Small intestine (tissue), 16 donors: ENCODE measurements at places on chromosomes 1 and 21. TPM values are rescaled to one million over a fixed set of nuclear protein-coding genes. Genes with fewer than 3 reads are reported as not detected.

- H3K27ac ChIP-seq, result no peak overlapping the region
- DNase-seq, result no peak
- no peaks in the 10 kb centered on the region for H3K36me3 ChIP-seq
- H3K27me3 ChIP-seq, result no peaks in the 10 kb centered on the region
These were observed 18.4 kb downstream of the PRXL2B start for GRCh38 chr1:2604844-2605508.

DNA sequence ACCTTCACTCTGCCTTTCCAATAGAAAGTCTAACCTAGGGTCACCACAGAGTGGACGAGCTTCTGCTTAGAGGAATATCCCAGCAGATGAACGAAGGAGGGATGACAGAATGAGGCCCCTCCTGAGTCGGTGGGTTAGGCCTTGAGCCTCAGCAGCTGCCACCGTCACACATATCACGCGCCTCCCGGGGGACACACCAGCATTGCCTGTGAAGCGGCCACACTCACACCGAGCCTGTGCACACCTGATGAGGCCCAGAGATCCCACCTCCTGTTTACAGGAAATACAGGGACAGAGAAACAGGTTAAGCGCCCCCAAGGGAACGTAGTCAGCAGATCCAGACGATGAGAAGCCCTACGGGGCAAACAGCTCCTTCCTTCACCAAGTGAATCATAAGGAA is 25.1 kb upstream of the LRRC47 start:
- H3K27me3 ChIP-seq, result no peaks in the 10 kb centered on the region
- H3K4me1 ChIP-seq, result no peaks in the 10 kb centered on the region
- no peak overlapping the region for H3K4me3 ChIP-seq
- no peak overlapping the region for H3K27ac ChIP-seq

- no peak overlapping the region for H3K4me3 ChIP-seq
- H3K27ac ChIP-seq, result no peak overlapping the region
- no peaks in the 10 kb centered on the region for H3K4me1 ChIP-seq
- DNase-seq, result no peak
These were observed 176.0 kb downstream of the SEC16B start for GRCh38 chr1:177793900-177794299.

DNA sequence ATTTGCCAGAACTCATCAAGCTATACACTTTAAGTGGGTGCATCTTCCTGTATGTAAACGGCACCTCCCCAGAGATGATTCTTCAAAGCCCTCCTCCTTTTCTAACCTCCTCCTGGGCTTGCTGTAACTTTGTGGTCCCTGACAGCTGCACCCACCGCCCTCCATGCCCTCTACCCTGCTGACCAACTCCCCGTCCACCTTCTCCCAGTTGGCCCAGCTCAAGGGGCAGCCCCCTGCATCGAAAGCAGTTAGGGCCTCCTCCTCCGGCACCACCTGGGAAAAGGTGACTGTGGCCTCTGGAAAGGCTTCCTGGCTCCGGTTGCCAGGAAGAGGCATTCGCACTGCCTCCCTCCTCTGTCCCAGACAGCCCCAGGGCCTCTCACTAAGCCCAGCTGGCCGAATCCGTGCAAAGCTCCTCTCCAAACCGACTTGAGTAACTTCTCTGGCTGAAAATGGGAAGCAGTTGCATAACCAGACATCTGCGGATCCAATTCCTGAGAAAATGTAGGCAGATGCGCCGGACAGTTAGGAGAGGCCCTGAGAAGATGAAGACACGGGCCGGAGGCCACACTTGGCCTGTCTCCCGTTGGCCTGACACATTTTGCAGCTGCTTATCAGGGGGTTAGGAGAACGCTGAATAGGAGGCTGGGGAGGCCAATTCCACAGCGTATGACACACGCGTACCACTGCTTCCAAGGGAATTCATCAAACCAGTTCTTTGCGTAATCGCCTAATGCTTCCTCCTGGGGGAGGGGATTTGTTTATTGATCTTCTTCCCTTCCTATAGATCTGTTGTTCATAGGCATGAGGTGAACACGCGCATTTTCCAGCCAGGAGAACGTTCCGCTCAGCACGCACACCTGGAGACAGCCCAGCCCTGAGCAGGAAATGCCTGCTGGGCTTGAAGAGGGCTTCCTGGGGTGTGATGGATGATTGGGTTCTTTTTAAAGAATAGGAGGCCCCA is 48.7 kb upstream of the COL6A2 start:
- no peaks in the 10 kb centered on the region for H3K36me3 ChIP-seq
- H3K27ac ChIP-seq, result peak overlapping the region; percentile 84
- no peaks in the 10 kb centered on the region for H3K27me3 ChIP-seq
- no peak overlapping the region for H3K4me3 ChIP-seq
- peak; percentile 59 for DNase-seq
- peaks cover 15% of the 10 kb centered on the region for H3K4me1 ChIP-seq

DNA sequence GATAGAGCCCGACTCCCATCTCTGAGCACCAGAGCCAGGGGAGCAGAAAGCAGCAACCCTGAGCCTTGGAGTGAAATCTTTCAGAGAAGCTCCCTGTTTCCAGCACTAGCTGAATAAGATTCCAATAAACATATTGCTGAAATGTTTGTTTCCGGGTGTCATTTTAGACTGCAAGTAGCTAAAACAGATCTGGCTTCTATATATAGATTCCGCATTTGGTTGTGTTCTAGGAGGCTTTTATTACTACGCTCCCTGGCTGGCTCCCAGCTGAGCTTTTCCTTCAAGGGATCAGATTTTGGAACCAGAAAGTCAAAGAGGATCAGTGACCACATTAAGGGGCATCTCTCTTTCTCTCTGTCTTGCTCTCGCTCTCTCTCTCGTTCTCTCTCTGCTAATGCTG is 88.2 kb downstream of the PAPPA2 start:
- H3K27ac ChIP-seq, result no peak overlapping the region
- DNase-seq, result no peak
- no peaks in the 10 kb centered on the region for H3K36me3 ChIP-seq
- no peak overlapping the region for H3K4me3 ChIP-seq
- H3K4me1 ChIP-seq, result no peaks in the 10 kb centered on the region

DNA sequence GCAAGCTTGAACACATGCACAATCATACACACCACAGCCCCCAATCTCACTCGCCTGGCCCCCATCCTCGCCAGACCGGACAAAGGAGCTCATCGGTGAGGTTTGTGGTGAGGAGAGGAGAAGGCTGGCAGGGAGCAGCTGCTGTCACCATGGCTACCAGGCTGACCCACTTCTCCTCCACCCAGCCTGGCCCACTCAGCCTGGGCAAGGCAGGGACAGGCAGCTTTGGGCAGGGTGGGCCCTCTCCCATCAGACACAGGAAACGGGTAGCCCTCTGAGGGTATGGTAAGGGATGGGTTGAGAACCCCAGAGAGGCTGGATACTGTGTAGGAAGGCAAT is 15.9 kb downstream of the RIMS3 start:
- H3K27me3 ChIP-seq, result no peaks in the 10 kb centered on the region
- H3K36me3 ChIP-seq, result no peaks in the 10 kb centered on the region
- no peaks in the 10 kb centered on the region for H3K4me1 ChIP-seq

DNA sequence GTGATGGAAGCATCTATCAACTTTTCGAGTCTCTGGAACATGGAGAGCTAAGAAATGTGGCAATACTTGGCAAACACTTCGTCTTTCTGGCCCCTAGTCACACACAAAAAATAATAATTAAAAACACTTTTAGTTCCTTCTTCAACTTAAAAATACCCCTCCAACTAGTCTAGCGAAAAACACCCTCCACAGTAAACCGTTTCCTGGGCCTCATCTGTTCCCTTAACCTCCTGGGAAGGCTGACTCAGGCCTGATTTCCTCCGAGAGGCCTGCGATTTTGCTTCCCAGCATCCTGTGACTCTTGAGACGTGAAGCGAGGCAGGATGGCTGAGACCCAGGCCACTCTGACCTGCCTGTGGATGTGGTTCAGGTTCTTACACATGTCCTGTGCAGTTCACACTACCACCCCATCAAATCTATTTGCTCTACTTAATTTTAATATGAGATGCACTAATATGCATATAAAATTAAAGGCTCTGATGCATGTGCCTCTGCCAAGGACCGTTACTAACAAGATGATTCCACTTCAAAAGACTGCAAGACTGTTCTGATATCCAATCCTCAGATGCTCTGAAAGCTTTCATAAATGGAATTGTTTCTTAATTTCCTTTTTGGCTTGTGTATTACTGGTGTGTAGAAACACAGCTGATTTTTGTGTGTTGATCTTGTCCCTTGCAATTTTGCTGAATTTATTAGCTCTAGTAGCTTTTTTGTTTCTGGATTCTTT is 3.5 kb downstream of the NAV1 start:
- no peak for DNase-seq
- no peak overlapping the region for H3K4me3 ChIP-seq
- H3K36me3 ChIP-seq, result no peaks in the 10 kb centered on the region
- peak overlapping the region; percentile 36 for H3K27ac ChIP-seq

DNA sequence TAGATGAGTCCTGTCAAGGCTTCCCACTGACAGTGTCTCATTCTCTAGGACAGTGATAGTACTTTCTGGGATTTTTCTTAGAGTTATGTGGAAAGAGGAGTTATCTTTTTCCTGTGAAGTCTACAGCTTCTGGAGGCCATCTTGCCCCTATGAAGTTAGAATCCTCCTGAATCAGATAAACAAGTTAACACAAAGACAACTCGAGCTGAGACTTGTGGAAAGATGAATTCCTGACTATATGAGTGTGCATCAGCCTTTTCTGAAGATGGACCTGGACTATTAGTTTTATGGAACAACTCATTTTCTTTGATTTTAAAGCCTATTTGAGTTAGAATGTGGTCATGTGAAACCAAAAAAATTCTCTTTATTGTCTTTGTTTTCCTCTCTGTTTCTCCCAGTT is 290.9 kb downstream of the LRRIQ3 start:
- H3K27ac ChIP-seq, result no peak overlapping the region
- H3K36me3 ChIP-seq, result no peaks in the 10 kb centered on the region
- H3K27me3 ChIP-seq, result no peaks in the 10 kb centered on the region
- DNase-seq, result no peak

DNA sequence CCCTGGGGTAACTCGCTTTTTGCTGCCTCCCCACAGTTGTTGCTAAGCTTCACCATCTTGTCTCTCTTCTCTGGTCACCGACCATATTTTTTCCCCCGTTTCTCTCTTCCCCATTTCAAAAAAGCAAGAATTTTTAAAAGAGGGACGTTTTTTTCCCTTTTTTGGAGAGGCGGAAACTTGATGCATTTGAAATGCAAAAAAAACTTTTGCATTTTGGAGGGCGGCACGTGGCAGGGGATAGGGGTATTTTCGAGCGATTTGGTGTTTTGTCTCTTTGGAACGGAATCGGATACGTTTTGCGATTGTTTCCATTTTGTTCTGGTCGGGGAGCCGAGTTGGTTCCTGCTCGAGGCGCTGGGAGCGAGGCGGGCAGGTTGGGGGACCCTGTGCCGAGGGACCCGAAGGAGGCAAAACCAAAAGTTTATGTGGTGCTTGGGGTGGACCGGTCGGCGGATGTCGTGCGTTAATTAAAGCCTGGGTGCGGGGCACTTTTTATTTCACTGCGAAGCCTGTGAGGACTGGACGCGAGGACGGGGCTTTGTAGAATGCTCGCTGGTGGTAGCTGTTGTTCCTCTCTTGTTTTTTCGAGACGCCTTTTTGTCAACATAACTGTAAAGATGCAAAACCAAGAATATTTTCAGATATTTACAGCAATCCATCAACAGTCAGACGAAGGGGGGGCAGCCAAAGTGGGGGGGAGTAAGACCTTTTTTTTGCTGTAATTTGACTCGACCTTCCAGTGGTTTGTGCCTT is 884 bp downstream of the H3-3A start:
- H3K27ac ChIP-seq, result peak overlapping the region; percentile 100
- peaks cover 11% of the 10 kb centered on the region for H3K36me3 ChIP-seq

DNA sequence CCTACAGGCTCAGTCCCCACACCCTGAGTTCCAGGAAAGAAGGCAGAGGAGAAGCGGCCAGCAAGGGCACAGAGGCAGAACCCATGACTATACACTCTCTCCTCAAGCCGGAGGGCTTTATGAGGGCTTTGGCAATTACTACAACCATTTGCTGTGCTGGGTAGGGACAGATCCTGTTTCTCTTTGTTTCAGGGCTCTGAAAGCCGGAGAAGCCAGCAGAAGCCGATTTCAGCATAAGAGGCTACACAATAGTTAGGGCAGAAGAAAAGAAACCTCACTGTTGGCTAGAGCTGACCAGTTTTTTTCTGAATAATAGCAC is 13.9 kb downstream of the GPR3 start:
- no peaks in the 10 kb centered on the region for H3K27me3 ChIP-seq
- DNase-seq, result no peak
- peaks cover 22% of the 10 kb centered on the region for H3K36me3 ChIP-seq

GRCh38 chr21:35606578-35606977 is 453.7 kb downstream of the SETD4 start:
- no peaks in the 10 kb centered on the region for H3K27me3 ChIP-seq
- no peaks in the 10 kb centered on the region for H3K4me1 ChIP-seq
- H3K27ac ChIP-seq, result no peak overlapping the region
- no peaks in the 10 kb centered on the region for H3K36me3 ChIP-seq
- H3K4me3 ChIP-seq, result no peak overlapping the region

GRCh38 chr1:171313835-171314320 is at the start of gene FMO4:
TSS of gene FMO4 (plus strand) at chr1:171314183. CDS start at chr1:171319826, 5,643 bp downstream.
- H3K4me1 ChIP-seq, result no peaks in the 10 kb centered on the region
- peak within 1 kb of the TSS; percentile 90 for H3K27ac ChIP-seq
- no peaks in the 10 kb centered on the region for H3K27me3 ChIP-seq

DNA sequence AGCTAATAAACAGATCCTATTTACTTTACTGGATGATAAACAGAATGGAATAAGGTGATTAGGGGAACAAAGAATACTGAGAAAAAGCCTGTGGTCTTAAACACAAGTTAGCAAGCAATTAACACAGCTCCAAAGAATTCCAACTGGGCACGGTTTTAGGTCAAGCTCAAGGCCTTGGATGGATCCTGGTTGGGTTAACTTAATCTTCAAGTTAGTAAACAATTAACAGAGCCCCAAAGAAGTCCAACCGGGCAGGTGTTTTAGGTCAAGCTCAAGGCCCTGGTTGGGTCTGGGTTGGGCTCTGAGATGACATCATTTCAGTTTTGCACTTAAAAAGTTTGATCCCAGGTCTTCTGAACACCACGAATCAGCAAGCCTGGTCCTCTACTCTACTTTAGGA is 1086.3 kb upstream of the TMPRSS15 start:
- H3K27me3 ChIP-seq, result no peaks in the 10 kb centered on the region
- no peak for DNase-seq
- no peaks in the 10 kb centered on the region for H3K36me3 ChIP-seq
- H3K4me3 ChIP-seq, result no peak overlapping the region

- H3K27me3 ChIP-seq, result no peaks in the 10 kb centered on the region
- H3K4me3 ChIP-seq, result no peak overlapping the region
- peak; percentile 64 for DNase-seq
- H3K27ac ChIP-seq, result no peak overlapping the region
- no peaks in the 10 kb centered on the region for H3K4me1 ChIP-seq
These were observed 10.0 kb upstream of the C1orf115 start for GRCh38 chr1:220680085-220680687.

TAF5L gene
- polyA plus RNA-seq, result 8.5 TPM

ACKR1 gene
- 2.2 TPM for polyA plus RNA-seq

FMOD gene
- polyA plus RNA-seq, result 59.5 TPM

FCRLB gene
- not detected for polyA plus RNA-seq

ADORA1 gene
- not detected for polyA plus RNA-seq

CD1C gene
- polyA plus RNA-seq, result not detected

NPHS2 gene
- 0.06 TPM for polyA plus RNA-seq
